ENCODE measurements at places on chromosomes 5 and 9. TPM values are rescaled to one million over a fixed set of nuclear protein-coding genes. Genes with fewer than 3 reads are reported as not detected.

Gene ZNF474
- not detected for total RNA-seq

Gene FAT2
- total RNA-seq: not detected

Gene GNA14
- not detected for total RNA-seq

Gene NAA35
- 18.8 TPM for total RNA-seq

Gene ZDHHC21
- 6.5 TPM for total RNA-seq

Gene ARHGEF39
- 1.6 TPM for total RNA-seq

Gene PLPP1
- total RNA-seq: 5.7 TPM

Gene BTNL3
- not detected for total RNA-seq

Gene TAF11L5
- total RNA-seq: not detected
